Stimulated activated CD4-positive, alpha-beta T cell treated with anti-CD3 and anti-CD28 coated beads, Interleukin-1b, Interleukin-23, amount 100 ng/mL, for 48 hours (primary cell): ENCODE measurements at places on chromosomes 6 and 20.

- no peak for DNase-seq
These were observed 252.7 kb downstream of the UST start for GRCh38 chr6:148999501-148999900.

DNA sequence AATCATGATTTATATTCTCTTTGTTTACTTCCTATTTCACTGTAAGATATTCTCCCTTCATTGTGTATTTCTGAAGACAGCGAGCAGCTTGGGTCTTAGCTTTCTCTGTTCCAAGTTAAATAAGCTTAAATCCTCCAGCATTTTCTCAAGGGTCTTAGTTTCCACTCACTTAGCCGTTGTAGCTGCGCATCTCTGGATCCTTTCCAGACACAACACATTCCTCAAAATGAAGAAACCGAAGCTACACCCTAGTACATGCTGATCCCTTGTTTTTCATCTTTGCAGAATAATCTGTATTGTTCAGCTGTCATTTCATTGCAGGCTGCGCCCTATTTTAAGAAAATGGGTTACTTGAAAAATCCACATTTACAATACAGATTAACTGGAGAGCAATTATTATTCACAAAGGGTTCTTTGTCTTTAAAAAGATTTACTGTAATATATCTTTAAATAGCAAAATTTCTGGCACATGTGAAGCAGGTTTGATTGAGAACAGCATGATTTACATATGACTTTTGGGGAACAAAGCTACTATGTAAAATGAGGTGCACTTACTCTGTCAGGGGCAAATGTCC is 375.8 kb downstream of the QKI start:
- no peak for DNase-seq

DNA sequence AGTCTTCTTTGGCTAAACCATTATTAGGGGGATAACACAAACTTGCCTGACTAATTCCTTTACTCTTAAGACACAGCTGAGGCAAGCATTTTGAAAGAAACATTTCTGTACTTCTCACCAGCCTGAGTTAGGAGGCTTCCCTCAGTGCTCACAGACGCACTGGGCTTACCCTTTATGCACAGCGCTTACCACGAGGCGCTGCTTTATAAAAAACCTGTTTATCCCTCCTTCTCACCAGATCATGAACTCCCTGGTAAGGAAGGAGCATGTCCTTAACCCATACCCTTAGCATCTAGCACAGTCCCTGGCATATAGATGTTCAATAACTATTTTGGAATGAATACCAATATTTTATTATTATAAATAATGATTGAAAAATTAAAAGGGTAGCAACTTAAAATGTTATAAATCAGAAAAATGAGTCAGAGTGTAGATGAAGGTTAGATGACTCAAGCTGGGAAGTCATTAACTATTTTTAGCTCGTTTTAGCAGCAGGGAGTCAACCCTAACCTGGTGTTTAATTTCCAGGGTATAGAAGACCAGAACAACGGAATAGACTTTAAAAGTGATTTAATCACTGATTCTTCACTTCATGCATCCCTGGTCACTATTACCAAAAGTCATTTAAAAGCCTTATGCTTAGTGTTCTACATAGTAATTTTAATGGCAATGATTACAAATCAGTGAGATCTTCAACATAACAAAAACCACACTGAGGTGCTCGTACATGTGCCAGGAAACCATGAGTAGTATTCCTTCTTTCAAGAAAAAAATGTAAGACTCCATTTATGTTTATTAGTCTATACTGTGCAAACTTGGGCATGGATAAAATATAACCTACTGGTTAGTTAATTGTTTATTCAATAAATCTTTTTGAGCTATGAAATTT is 4.1 kb upstream of the TPD52L1 start:
- DNase-seq, result no peak

GRCh38 chr6:13729891-13730290 is 18.3 kb upstream of the RANBP9 start:
- no peak for DNase-seq

GRCh38 chr20:61307686-61308476 is 55.8 kb downstream of the CDH4 start:
- no peak for DNase-seq

- DNase-seq, result no peak
These were observed 46.4 kb downstream of the SLC9A8 start for GRCh38 chr20:49859011-49859410.

GRCh38 chr6:31836047-31836473 is 8.5 kb downstream of the HSPA1B start:
- no peak for DNase-seq

DNA sequence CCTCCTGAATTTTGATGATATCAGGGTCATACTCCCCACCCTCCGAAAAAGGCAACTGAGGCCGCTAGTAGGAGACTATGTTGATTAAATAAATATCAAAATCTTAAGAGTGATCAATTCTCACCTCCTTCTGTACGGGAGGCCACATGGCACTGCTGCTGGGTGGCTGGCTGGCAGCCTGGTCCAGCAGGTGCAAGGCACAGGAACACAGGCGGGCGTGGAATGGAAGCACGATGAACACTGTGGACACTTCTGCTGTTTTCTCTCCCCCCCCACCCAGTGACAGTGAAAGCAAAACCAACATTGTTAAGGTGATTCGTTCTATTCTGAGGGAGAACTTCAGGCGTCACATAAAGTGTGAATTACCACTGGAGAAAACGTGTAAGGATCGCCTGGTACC is 9.7 kb upstream of the CLDN20 start:
- no peak for DNase-seq

DNA sequence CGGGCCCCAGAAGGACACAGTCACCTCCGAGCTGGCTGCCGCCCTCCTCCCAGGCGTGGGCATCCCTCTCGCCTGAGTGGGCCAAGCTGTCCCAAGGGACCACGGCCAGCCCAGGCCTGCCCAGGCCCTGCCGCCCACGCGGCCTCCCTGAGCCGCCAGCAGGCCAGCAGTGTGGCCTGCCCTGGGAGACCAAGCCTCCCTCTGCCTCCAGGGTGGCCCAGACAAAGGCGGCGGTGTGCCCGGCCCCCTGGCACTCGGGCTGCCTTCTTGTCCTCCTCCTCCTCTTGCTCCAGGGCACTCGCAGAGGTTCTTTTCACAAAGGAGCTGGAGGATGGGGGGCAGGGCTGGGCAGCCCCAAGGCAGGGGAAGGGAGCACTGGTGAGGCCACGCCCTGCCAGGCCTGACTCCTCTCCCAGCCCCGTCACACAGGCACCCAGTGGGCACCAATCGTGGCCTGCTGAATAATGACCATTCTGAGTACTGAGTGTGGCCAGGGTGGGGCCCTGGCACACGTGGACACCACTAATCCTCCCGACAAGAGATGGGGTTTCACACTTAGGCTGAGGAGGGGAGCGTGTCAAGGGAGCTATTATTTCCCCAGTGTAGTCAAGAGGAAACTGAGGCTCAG is 25.3 kb downstream of the NOL4L start:
- no peak for DNase-seq

DNA sequence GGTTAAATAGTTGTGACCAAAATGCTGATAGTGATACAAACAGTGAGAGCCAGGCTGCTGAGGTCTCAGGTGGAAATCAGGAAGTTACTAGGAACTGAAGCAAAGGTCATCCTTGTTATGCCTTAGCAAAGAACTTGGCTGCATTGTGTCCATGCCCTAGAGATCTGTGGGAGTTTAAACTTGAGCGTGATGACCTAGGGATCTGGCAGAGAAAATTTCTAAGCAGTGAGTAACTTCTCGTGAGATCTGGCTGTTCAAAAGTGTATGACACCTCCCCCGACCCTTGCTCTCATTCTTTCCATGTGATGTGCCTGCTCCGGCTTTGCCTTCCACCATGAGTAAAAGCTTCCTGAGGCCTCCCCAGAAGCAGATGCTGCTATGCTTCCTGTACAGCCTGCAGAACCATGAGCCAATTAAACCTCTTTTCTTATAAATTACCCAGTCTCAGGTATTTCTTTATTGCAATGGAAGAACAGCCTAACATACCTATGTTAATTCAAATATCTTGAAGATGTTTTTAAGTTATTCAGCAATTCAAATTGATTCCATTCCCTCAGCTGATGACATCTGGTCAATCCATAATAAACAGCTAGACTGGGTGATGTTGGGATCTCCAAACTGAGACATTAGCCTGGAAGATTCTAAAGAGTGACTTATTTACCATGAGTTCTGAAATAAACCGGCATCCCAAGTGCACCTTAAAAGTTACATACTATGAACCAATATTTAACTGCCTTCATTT is 33.8 kb downstream of the KIF16B start:
- DNase-seq, result no peak

- no peak for DNase-seq
These were observed 100.6 kb downstream of the DCDC2 start for GRCh38 chr6:24257282-24257681.

DNA sequence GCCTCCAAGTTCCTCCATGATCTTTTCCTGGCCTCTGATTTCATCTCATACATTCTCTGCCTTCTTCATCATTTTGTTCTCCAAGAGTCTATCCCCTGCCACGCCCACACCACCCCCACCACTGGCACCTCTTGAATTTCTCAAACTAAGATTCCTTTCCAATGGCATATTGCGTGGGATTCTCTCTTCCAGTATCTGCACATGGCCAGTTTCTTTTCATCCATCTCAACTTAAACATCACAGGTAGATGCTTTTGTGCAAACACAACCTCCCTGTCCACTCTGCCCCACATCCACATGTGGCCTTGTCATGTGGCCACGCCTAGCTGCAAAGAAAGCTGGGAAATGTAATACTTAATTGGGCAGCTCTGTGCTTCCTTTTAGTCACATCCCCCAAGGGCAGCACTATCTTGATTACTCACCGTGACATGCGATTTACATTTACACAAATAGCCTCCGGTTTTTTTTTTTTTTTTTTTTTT is 33.4 kb upstream of the ZMYND8 start:
- DNase-seq, result no peak

GRCh38 chr6:5606546-5606945 is 345.2 kb downstream of the FARS2 start:
- no peak for DNase-seq

DNA sequence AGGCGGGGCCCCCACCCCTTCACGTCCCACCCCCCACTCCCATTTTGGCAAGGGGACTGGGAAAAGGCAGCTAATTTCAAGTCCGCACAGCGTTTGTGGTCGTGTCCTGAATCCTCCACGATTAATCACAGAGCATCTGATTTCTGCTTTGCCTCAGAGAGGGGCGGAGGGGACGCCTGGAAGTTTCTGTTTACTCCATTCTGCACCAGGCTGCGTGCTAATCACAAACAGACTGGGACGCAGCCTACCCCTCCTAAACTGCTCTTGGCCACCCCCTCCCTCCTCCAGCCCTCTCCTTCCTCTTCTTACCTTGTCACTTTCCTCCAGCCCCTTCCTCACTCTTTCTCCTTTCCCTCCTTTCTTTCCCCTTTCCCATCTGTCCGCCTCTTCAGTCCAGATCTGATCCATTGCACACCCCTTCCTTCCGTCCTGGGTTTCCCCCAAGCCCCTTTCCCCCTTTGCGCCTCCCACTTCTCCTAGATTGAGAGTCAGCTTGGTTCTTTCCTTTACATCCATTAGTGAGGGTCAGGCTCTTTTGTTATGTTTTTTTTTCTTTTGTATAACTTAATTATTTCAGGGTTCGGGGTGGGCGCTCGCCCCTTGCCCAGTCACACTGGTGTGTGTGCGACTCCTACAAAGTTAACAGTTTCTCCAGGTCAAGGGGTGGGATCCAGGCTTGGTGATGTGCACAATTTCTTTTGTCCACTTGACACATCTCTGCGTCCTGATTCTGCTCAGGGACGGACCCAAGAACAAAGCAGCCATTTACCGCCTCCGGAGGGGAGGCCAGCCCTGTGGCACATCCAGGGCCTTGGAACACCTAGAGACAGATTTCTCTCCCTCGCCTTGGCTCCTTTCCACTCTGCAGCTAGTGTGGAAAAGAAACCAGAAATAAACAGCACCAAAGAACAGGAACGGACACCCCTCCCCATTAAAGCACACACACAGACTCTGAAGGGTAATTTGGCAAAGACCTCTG is 520 bp upstream of the RIPOR3 start:
- DNase-seq, result no peak

- no peak for DNase-seq
These were observed 55.0 kb downstream of the TOX2 start for GRCh38 chr20:43969501-43970182.

DNA sequence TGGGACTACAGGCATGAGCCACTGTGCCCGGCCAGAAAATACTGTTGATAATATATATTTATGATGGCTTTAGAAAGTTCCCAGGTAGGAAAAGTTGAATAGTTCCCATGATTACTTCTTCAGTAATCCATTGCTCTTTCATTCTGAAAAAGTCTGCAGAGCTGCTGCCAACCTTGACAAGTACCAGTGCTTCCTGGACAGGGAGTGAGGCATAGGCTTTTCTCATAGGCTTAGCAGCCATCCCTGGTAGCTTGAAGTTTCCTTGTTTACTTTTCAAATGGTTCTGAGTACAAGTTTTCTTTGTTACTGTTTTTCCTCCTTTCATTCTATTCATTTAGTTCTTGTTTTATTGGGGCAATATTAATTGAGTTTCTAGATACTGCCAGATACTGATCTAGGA is 7.8 kb downstream of the RWDD1 start:
- no peak for DNase-seq

- DNase-seq, result no peak
These were observed 340.0 kb upstream of the FLRT3 start for GRCh38 chr20:14677455-14677854.

DNA sequence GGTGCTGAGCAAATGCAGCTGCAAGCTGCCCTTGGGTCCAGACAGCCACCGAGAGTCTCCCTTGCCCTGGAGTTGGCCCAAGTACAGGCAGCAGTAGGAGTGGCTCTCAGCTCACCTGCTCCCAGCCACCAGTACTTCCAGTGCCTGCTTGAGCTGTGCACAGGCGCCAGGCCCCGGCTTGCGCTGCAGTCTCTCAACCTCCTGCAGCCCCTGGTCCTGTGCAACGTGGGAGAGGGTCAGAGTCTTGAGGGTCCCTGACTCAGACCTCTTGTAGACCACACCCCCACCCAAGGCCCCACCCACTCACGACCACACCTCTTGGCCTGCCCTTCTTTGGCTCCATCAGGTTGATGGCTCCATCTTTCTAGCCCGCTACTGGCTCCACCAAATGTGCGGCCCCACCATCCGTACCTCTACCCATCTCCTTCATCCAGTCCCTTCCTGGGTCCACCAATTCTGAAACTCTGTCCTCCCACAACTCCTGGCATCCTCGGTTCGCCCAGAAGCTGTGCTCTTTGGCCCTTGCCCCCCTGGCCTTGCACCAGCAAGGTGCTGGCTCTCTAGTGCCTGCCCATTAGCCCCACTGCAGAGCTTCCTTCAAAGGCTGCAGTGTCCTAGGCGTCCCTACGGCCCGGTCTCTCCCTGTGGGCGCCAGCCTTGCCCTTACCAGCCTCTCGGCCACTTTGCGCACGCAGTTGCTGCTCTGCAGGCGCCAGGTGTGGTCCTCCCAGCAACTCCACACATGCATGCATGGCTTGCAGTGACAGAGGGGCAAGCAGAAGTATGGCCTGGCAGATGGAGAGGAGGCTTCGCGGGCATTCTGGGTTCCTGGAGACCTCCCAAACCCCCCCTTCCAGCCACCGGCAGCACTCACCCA is 16.5 kb upstream of the SPAG4 start:
- DNase-seq, result no peak

DNA sequence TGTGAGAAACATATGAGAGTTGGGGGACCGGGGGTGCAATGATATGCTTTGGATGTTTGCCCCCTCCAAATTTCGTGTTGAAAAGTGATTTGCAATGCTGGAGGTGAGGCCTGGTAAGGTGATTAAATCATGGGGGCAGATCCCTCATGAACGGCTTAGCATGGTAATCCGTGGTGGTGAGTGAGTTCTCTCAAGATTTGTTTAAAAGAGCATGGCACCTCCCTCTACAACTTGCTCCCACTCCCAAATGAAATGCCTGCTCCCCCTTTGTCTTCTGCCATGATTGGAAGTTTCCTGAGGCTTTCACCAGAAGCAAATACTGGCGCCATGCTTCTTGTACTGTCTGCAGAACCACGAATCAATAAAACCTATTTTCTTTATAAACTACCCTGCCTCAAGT is 2.5 kb downstream of the DEK start:
- no peak for DNase-seq
